Esophagus squamous epithelium (tissue), 5 donors: ENCODE measurements at places on chromosomes 6 and 20. TPM values are rescaled to one million over a fixed set of nuclear protein-coding genes. Genes with fewer than 3 reads are reported as not detected.

RGS17 gene
- total RNA-seq, result 0.19 TPM

RSPO3 gene
- total RNA-seq, result 7.1 TPM

DAAM2 gene
- 15.8 TPM for total RNA-seq

TRIM40 gene
- total RNA-seq, result not detected

LHFPL5 gene
- not detected for total RNA-seq

MYB gene
- total RNA-seq, result 2.6 TPM

OOEP gene
- total RNA-seq, result 0.35 TPM

BPIFB1 gene
- total RNA-seq, result 0.38 TPM

PPP1R3G gene
- 3.0 TPM for total RNA-seq

NRSN1 gene
- total RNA-seq, result not detected

ZBTB12 gene
- 1.1 TPM for total RNA-seq

ZNF311 gene
- 0.38 TPM for total RNA-seq

LST1 gene
- total RNA-seq, result 0.49 TPM

OXT gene
- total RNA-seq, result not detected

CAGE1 gene
- total RNA-seq, result 0.09 TPM

DYNLT1 gene
- total RNA-seq, result 91.9 TPM

BHLHE23 gene
- total RNA-seq, result not detected

SPTLC3 gene
- total RNA-seq, result 7.5 TPM

PAX1 gene
- 2.0 TPM for total RNA-seq

CST5 gene
- total RNA-seq, result not detected

PTK6 gene
- 46.8 TPM for total RNA-seq

MAPK13 gene
- total RNA-seq, result 92.4 TPM

CGA gene
- not detected for total RNA-seq

ANKRD66 gene
- not detected for total RNA-seq

LBP gene
- total RNA-seq, result not detected

KIAA0408 gene
- total RNA-seq, result 0.34 TPM

HELZ2 gene
- total RNA-seq, result 30.2 TPM

ZSCAN16 gene
- 3.0 TPM for total RNA-seq

PERP gene
- total RNA-seq, result 586 TPM

NPEPL1 gene
- total RNA-seq, result 20.2 TPM

CST2 gene
- not detected for total RNA-seq

TNNC2 gene
- total RNA-seq, result not detected

MUC21 gene
- 322 TPM for total RNA-seq
